ENCODE measurements at places on chromosomes 3 and 15. TPM values are rescaled to one million over a fixed set of nuclear protein-coding genes. Genes with fewer than 3 reads are reported as not detected.

USP50 gene
- 0.37 TPM for total RNA-seq

CHRNA7 gene
- not detected for total RNA-seq

CKMT1B gene
- total RNA-seq = 0.86 TPM

GPR160 gene
- 3.5 TPM for total RNA-seq

MOBP gene
- not detected for total RNA-seq

OR4M2 gene
- not detected for total RNA-seq

VIPR1 gene
- 0.69 TPM for total RNA-seq

SPINK8 gene
- total RNA-seq = not detected

TGM4 gene
- total RNA-seq = not detected

NPAP1 gene
- not detected for total RNA-seq

GP9 gene
- total RNA-seq = not detected

MEX3B gene
- total RNA-seq = 0.59 TPM

ZBTB47 gene
- total RNA-seq = 1.4 TPM

CASR gene
- not detected for total RNA-seq

ASB14 gene
- total RNA-seq = not detected

CCR4 gene
- total RNA-seq = 110 TPM

SEMA5B gene
- not detected for total RNA-seq

GRCh38 chr3:148998715-148999423 is 7.5 kb downstream of the GYG1 start:
- DNase-seq = no peak

DNA sequence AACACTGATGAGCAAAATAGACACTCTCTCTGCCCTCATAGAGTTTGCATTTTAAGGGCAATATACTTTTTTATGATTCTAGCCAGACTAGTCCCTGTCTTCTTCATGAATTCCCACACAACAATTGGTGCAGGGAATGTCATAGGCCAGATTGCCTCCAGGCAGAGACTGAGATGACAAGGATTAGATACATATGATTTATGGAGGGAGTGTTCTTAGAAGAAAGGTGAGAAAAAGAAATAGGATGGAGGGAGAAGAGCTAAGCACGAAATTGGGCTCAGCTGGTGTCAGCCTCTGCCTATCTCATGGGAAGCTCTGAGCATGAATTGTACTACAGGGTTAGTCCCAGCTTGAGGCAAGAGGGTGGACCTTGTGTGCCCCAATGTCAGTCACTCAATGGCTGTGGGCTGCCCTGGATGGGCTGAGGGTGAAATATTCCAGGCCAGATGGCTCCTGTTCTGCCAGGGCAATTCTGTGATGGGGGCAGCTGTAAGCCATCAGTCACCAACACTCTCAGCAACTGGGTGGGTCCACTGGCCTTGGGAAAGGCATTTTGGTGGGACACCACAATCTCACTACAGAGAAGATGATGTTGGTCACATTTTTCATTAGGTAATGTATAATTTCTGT is 31.1 kb downstream of the EIF1B start:
- DNase-seq = no peak

DNA sequence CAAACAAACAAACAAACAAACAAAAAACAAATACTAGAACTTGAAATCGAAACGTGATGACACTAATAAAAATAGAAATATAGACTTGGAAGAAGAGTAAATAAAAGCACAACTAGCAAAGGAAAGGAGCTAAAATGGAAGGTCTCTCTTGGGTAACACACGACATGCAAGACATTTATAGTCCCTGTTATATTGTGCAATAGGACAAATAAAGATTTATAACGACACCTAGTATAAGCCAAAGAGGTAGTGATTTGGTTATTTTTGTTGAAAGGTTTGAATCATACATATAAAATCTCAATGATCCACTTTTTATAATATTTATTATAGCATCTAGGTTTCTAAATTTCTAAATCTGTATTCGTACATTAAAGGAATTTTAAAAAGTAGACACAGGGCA is 349.6 kb downstream of the CHST2 start:
- DNase-seq = no peak

GRCh38 chr15:101099183-101099582 is 152.7 kb downstream of the CHSY1 start:
- DNase-seq = no peak

DNA sequence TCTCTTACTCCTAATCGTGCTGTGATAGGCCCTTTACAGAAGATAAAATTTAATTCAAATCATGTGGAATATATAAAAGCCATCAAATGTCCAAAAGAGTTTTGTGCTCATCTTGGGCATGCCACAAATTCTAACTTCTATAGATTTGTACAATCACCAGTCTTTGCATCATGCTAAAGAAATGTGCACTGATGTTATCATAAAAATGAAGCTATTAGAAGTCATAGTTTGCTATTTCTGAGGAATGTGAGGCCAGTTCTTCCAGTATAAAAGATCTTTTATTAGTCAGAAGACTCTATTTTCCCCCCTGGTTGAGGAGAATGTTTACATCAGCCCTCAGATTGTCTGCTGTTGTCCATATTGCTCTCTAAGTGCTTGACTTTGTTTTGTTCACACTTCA is 2.1 kb upstream of the ANXA2 start:
- DNase-seq = no peak

- DNase-seq = no peak
Measured at GRCh38 chr15:49741712-49742111, 120.9 kb downstream of the DTWD1 start.

DNA sequence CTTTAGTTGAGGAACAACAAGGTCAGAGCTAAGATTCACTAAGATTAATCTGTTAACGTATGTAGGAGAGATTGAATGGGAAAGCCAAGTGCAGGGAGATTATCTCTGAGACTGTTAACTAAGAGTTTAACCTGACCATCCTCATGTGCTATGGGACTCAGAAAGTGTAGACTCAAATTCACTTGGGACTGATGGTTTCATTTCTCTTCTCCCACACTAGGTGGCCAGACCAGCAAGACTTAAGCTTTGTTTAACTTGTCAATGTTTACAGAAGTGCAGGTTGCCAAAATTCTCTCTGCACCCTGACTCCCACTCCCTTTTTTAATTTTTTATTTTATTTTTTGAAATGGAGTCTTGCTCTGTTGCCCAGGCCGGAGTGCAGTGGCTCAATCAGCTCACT is 6.3 kb upstream of the HEXA start:
- no peak for DNase-seq

DNA sequence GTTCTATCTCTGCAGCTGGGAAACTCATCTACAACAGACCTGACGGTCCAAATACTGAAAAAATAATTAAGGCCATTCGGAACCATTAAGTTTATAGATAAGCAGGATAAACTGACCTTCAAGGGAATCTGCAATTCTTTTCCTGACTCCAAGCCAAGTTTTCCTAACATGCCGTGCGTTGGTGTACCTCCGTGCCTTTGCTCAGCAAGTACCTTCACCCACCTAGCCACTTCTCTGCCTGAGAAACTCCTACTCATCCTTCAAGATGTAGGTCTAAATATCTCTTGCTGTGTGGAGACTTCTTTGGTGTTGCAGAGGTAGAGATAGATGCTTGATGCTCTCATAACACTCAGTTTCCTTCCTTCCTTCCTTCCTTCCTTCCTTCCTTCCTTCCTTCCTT is 24.2 kb upstream of the BNC1 start:
- no peak for DNase-seq

DNA sequence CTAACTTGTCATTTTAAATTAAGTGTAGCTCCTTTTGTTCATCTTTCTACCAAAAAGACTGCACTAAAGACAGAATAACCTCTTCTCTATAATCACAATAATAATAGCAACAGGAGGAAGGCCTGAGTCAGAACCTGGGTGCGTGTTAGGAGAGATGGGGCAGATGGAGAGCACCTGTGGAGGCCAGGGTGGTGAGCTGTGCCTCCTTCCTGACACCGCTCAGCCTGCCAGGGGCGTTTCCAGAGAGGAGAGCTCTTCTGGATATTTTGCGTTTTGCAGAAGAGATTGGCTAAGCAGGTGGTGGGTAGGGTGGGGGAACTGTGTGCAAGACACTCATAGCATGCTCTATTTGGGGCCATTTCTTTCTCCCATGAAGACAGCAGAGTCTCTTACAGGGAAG is 83.5 kb downstream of the MEGF11 start:
- DNase-seq = no peak

DNA sequence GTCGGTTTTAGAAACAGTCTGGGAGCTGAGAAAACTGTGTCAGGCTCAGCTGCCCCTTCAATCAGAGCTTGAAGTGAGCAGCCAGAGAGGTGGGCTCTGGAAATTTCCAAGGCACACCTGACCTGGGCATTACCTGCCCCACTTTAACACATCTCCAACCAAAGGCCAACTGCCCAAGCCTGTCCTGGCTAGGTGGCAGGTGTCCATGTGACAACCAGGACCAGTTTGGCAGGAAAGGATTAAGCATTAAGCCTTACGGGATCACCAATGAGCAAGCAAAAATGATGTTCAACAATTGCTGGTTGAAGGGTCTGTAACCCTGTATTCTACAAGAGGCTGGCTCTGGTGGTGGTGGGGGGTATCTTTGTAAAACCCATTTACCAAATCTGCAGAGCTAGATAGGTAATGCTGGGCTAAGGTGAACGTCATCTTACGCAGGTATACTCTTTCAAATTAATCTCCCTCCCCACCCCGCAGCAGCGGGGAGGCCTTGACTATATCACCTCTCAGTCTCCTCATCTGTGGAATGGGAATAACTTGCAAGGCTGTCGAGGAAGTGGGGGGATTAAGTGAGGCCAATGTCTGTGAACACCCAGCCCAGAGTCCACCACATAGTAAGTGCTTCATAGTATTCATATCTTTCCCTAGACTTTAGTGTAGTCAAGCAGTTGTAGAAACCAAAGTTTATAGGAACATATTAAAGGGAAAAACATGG is 183.2 kb downstream of the MEGF11 start:
- no peak for DNase-seq

DNA sequence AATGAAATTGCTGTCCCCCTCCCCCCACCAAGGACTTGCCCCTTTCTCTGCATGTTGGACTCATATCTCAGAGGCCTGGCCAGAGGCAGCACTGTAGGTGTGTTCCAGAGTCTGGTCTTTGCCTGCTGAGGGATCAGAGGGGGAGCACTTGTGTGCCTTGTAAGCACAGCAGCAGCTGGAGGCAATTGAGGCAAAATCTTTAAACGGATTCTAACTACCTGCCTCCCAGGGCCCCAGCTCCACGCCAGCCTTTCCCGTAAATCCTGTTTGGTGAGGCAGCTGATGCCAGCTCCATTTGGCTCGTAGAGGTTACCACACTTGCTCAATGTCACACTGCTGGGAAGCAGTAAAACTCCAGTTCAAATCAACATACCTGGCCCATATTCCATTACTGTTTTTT is 2.3 kb upstream of the IDH2 start:
- DNase-seq = no peak

DNA sequence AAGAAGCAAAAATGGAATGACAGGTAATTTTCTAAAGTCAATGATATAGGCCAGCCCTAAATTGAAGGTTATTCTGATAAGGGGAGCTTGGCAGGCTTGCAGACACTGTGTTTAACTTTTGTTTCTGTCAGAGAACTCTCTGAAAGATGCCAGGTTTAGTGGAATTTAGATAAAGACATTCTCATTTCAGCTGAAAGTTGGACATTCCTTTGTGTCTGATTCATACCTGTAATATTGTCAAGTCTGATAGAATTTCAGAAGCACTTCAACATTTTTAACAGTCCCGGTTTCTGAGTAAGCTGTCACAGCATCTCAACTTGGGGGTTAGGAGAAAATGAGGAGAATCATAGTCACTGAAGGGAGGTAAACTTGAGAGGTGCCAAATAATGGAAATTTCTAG is 84.0 kb downstream of the DIPK2A start:
- DNase-seq = no peak

GRCh38 chr3:94709249-94709902 is 646.5 kb downstream of the NSUN3 start:
- DNase-seq = no peak

DNA sequence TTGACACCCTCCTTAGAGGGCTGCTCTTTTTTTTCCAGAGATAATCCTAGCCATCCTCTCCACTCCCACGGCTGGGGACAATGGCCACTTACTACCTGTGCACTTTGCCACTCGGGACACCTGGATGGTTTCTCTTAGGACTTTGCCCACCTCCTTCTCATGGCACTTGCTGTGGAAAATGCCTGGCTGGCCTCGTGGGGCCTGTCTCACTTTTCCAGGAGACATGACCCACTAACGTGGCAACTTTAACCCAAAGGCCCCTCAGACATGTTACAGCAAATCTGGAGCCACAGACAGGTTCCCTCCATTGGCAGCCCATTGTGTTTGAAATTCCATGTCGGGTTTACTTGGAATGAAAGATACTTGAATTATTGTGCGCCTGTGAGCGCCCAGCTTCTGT is 29.4 kb upstream of the ESYT3 start:
- no peak for DNase-seq

GRCh38 chr3:11305509-11305908 is 33.3 kb downstream of the ATG7 start:
- no peak for DNase-seq

- no peak for DNase-seq
Measured at GRCh38 chr3:79598594-79598993, 169.2 kb downstream of the ROBO1 start.

- DNase-seq = no peak
Measured at GRCh38 chr15:48868023-48868422, 9.9 kb upstream of the EID1 start.

- DNase-seq = no peak
Measured at GRCh38 chr15:38781196-38781595, 216.6 kb upstream of the RASGRP1 start.

DNA sequence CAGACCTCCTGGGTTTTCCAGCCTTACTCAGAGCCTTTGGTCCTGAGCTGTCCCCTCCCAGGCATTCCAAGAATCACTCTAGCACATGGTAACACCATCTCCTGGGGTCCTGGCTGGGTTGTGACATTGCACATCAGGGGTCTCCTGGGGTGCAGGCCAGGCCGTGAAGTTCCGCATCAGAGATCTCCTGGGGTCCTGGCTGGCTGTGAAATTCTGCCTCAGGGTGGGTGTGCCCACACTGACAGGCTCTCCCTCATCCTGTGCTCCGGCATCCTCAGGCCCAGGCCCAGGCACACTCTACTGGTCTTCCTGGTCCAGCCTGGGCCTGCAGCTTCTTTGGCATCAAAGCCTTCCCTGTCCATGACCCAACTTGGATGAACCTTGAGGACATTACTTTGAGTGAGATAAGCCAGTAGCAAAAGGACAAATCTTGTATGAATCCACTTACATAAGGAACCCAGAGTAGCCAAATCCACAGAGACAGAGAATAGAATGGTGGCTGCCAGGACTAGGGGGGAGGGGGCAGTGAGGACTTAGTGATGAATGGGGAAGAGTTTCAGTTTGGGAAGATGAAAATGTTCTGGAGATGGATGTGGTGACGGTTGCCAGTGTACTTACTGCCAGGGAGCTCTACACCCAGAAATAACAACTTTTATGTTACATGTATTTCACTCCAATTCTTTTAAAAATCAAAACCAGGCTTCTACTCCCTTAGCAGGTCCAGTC is 49.1 kb upstream of the KLF13 start:
- DNase-seq = no peak

DNA sequence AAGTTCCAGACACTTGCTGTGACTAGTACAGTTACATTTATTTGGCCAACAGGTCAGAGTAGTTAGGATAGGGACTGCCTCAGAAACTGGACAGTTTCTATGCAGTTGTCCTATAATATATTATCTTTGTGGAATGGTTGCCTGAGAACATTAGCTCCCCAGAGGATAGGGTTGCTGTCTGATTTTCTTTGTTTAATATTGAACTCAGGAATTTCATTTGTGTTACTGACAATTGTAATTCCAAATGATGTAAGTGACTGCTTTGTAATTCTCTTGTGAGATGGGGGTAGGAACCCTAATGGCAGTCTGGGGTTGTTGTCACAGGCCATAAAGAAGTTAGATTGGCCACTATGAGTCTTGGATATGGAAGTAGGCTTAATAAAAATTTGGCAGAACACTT is 2.2 kb downstream of the NXPE3 start:
- DNase-seq = no peak

All from activated T-helper 1 cell treated with anti-CD3 and anti-CD28 coated beads, Interleukin-12 subunit alpha, Interleukin-12 subunit beta, Interleukin-2, Interleukin-4 antibody, amounts not matched to agents 30 ng/mL and 10 ng/mL and 1 ng/mL, durations not matched to agents 14 hours and 24 hours and 36 hours (primary cell).